KBM-7 (cell line): ENCODE measurements at places on chromosomes 1 and 21.
A peak's percentile ranks its signal among the peaks of the same experiment; 100 is the strongest.

DNA sequence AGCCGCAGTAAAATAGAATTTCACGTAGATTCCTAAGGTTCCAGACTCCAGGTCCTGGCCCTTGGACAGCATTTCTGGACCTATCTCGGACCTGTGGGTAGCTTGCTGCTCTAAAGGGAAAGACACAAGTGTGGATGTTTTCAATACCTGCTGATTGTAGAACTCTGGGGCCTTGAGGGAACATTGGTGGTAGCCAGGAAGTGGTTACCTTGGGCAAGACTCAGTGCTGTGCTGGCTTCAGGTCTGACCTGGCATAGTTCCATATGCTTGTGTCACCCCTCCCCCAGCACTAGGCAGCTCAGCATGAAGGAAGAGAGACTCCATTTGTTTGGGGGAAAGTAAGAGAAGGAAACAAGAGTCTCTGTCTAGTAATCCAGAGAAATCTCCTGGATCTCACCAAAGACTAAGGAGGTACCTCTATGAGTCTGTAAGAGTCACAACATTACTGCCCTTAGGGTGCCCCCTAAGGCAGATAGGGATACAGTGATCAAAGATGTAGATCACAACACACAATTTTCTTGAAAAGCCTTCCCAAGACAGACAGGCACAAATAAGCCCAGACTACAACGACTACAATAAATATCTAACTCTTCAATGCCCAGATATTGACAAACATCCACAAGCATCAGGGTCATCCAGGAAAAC, 398.8 kb downstream of the TGFB2 start:
- no peak for DNase-seq

DNA sequence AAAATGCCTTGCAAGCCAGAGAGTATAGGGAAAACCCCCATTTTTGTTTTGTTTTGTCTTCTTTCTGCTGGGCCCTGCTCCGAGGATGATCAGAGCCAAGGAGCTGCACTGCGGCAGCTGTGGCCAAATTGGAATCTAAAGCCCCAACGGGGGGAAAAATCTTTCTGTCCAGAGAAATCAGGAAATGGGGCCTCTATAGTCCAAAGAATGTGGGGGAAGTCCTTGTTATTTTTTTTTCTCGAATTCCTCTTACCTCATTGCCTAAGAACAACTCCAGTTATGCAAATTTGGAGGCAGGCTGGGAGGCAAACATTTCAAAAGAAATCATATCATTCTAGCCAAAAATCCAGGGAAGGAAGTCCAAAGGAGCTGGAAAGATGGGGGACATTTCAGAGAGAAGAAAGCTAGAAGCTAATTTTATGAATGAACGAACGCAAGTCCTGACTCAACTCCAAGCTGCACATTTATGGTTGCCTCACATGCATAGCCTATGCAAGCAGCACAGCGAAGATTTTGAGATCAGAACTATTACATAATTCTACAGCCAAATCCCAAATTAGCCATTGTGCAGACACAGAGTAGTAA, 263.2 kb downstream of the KCTD3 start:
- DNase-seq, result no peak

DNA sequence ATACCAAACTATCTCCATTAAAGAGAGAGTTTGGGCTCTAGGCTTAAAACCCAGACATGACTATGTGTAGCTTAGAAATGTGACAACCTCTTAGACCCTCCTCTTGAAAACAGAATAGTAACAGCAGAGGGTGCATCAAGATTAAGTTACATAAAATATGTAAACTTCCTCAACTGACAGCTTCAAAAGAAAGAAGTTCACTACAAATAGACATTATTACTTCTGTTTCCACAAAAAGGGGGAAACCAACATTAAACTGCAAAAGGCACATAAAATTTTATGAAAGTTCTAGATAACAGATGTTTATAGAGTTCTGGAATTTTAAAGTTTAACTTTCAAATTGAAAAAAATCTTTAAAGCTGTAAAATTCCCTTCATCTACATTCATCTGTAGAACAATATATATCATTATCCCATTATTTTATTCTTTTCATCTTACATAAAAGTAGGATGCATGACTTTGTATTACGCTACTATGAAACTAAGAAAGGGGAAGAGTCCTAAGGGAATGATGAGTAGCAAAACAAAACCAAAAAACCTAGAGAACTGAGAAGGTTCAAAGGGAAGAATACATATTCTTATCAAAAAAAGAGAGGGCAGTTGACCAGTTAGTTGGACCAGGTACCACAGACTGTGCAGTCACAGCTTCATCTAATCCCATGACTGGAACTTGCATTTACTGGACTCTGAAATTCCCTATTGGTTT, 177.0 kb downstream of the SIPA1L2 start:
- DNase-seq, result no peak

DNA sequence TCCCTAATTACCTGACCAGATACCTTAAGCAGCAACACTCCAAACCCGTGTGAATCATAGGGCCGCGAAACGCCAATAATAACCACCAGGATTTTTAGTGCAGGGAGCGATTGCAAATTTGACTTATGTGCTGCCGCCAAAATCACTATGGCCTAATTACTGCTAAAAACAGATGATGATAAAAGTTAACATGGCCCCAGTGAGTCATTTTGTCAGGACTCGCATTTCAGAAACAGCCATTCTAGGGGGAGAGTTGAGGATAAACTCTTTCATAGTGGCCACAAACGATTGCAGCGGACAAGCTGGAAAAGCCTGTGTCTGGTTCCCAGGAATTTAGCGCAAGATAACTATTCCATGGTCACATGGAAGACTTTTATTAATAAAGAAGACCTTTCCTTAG, 103.4 kb downstream of the HLX start:
- no peak for DNase-seq

- DNase-seq, result no peak
These were observed 172.4 kb downstream of the CLIC6 start for GRCh38 chr21:34841154-34841553.

GRCh38 chr1:189775343-189775742, 702.3 kb downstream of the BRINP3 start:
- DNase-seq, result no peak

DNA sequence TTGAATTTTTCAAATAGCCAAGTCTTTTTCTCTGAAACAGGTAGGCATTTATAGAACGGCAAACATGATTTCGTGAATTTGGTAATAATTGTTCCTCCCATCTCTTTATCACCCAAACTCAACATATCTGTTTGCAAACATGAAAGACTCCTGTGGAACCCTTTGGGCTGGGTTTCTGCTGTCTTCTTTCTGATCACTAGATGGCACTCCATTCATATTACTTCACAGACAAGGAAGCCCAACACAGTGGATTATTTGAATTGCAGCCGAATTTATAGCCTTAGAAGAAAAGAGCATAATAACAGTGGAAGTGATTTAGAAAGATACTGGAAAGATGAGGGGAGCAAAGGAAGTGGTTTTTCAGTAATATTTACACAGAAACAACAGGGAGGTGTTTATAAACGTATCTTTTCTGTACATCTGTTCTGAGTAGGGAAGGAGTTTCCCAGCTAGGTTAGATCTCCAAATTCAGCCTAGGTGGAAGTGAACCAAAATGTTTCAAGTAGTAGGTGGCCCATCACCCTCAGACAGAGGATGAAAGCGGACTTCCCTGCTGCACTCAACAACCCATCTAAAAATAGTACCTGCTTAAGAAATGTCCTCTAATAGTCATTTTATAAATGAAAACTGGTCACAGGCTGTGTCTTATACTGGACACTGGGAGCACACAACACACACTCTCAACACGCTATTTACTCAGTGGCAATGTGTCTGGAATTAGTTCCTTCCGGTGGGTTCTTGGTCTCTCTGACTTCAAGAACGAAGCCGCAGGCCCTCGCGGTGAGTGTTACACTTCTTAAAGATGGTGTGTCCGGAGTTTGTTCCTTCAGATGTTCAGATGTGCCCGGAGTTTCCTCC, 67.6 kb downstream of the MAP3K21 start:
- DNase-seq, result peak; percentile 68

DNA sequence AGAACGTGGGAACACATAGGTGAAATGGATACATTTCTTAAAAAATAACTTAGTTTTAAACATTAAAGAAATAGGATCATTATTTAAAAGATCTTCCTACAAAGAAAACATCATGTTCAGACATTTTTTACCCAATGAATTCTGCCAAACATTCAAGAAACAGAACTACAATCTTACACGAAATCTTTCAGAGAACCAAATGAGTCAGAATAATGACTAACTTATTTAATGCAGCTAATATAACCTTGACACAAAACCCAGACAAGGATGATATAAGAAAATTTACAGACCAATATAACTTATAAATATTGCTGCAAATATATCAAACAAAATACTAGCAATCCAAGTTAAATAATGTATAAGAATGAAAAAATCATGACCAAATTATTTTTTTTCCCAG, 220.1 kb upstream of the KCNK2 start:
- DNase-seq, result no peak

GRCh38 chr1:46002551-46003150, 129.8 kb downstream of the PIK3R3 start:
- no peak for DNase-seq

GRCh38 chr1:65079941-65080340, 68.1 kb upstream of the AK4 start:
- no peak for DNase-seq

DNA sequence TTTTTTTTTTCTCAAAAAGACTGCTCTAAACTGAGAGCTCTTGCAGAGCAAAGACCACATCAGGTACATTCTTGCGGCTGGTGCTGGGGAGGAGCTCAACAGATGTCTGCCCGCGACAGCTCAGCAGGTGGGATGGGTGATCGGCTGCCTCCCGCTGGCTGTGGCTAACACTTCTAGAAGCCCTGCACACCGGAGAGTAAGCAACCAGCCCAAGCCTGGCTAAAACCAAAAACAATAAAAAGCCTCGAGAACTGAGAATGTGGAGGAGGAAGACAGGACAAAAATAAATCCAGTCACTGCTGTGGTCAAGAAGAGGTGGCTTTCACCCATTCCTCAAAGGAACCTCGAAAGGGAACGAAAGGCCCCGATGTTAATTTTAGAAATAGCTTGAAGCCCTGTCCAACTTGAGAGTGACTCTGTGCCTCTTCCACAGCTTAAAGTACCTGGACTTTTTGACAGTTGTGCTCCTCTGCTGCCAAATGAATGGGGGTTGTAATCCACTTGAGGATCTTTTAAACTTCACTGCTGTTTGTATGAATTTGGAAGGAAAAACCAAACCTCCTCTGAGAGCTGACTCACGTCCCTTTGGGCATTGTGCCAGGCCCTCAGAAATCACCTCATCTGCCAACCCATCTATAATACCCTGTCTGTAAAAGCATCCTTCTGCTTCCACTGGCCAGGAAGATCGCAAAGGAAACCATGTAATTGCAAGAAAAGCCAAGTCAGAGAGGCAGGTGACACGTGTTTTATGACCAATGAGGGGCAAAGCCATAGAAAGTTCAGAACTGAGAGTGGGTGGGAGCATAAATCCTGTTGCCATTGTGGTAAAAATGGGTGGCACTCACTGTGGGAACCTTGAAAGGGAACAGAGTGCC, 78.6 kb downstream of the KCNN3 start:
- DNase-seq, result peak; percentile 51

- no peak for DNase-seq
These were observed 51.7 kb downstream of the RPS6KA1 start for GRCh38 chr1:26581287-26581651.

DNA sequence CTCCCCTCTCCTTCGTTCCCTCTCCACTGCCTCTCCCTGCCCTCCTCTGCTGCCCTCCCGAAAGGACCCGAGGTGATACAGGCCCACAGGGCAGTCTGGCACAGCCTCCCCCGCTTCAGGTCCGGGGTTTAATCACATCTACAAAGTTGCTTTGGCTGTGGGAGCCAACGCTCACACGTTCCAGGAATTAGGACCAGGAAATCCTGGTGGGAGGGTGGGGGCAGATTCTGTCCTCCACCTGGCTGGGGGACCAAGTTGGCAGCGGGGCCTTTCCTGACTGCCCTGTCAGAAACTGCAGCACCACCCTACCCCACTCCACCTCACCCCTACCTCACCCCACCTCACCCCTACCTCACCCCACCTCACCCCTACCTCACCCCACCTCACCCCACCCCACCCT, 95.1 kb downstream of the WDR4 start:
- no peak for DNase-seq

DNA sequence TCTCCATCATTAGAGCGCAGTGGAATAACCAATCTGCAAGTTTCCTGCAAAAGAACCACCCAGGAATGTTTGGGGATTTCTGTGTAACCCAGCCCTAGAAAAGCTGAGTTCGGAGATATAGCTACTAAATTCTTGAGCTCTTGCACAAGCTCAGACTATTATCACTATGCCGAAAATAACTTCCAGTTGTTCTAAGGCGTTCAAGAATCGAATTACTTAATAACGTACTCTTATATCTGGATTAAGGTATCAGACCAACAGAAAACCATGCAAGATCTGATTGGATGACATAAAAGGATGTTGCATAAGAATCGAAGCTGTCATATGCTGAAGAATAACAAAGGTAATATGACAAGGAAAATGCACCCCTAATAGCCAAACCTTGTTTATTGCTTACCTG, 7.5 kb upstream of the LAMC2 start:
- no peak for DNase-seq

DNA sequence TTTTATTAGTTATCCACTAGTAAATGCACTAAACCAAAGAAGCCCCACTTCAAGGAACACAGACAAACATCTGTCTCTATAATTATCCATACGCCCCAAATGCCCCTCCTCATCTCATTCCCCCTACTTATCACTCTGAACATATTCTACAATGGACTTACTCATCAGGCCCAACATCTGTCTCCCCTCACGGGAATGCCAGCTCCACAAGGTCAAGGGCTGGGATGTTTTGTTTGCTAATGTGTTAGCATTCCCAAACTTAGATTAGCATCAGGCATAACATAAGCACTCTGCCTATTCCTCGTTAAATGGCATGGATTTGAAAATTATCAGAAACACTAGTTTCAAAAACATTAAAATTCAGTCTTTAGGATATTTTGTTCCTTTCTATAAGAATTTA, 279.5 kb downstream of the DSCAM start:
- no peak for DNase-seq

- no peak for DNase-seq
These were observed 16.5 kb downstream of the MYBPH start for GRCh38 chr1:203158960-203159665.

DNA sequence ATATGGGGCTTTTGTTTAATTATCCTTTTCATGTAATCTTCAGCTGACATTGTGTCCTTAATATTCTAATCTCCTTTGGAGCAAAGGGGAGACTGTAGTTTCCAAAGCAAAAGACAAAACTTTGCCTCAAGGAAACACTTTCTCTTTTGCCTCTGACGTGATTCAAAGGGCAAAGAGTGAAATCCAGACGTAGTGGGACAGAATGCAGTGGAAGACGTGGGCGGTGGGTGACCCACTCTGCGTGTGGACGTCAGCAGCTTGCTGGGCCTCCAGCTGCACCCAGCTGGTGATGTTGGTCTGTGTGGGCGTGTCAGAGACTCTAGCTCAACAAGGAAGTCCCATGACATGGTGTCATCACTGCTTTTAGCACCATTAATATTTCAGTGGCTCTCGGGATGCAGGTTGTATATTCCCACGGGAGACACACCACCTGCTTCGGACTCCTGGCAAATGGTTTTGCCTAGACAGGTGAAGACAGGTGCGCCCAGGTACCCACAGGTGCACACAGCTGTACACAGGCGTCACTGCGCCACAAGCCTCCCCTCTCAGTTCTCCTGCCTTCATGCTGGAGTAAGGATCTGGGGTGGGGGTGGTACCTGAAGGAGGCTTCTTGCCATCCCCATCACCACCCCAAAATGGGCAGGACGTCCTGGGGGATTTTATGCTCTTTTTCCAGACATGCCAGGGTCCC, 292.1 kb upstream of the VAMP3 start:
- no peak for DNase-seq
